ENCODE measurements at places on chromosomes 4 and X. TPM values are rescaled to one million over a fixed set of nuclear protein-coding genes. Genes with fewer than 3 reads are reported as not detected.
A peak's percentile ranks its signal among the peaks of the same experiment; 100 is the strongest.

DNA sequence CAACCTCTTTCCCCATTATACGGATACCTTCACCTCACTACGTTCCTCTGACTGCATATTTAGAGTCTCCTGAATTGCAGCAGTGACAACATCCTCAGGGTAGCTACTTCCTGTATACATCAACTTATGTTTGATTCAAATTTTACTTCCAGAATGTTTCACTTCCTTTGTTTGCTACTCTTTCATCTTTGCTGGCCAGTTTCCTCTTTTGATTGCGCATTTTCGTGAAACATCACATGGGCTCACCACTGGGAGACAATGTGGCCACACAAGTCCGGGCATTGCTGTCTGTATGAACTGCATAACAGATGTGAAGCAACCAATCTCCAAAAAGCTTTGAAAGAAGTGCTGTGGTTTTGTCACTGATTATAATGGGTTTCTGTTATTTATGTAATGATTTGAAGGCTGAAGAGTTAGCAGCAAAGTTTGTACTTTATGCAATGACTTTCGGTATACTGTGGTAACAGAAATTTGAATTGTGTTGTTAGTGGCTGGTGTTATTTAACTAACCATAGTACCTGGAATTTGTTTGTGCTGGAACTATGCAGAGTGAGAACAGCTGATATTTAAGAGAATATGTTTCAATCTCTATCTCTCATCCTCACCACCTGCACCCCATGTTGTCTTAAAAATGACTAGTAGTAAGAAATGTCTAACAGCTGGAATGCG, 7.4 kb downstream of the SNCA start:
- H3K4me1 ChIP-seq: no peaks in the 10 kb centered on the region
- H3K27ac ChIP-seq: no peak overlapping the region
- no peak for DNase-seq
- H3K4me3 ChIP-seq: no peak overlapping the region
- no peaks in the 10 kb centered on the region for H3K36me3 ChIP-seq
- H3K27me3 ChIP-seq: no peaks in the 10 kb centered on the region

ETDB gene
- not detected for total RNA-seq

GAR1 gene
- 8.5 TPM for total RNA-seq

GRCh38 chrX:1909419-1910206, 294.8 kb downstream of the ASMT start:
- H3K4me1 ChIP-seq: no peaks in the 10 kb centered on the region
- no peaks in the 10 kb centered on the region for H3K27me3 ChIP-seq
- H3K27ac ChIP-seq: no peak overlapping the region
- H3K36me3 ChIP-seq: no peaks in the 10 kb centered on the region

- no peaks in the 10 kb centered on the region for H3K4me1 ChIP-seq
- H3K27ac ChIP-seq: no peak overlapping the region
- H3K27me3 ChIP-seq: no peaks in the 10 kb centered on the region
- H3K4me3 ChIP-seq: no peak overlapping the region
Measured at GRCh38 chrX:142671036-142671435, 354.7 kb upstream of the SPANXN4 start.

GAGE12H gene
- total RNA-seq: not detected

DNA sequence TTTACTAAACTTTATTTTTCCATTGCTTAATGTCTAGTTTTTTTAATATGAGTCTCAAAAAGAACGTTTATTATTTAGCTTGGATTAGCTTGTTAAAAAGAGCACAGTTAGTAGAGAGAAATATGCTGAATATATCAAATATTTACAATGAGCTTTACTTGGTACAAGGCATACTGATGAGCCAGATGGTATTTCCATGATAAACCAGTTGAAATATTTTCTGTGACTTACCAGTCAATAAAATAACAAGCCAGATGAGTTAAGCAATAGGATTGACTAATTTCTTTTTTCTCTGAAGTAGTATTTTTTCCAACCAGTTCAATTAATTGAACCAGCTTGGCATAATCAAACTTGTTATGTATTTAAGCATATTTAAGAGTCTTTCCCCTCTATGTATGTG, 134.1 kb downstream of the KLHL34 start:
- no peak for DNase-seq
- H3K4me1 ChIP-seq: no peaks in the 10 kb centered on the region
- no peaks in the 10 kb centered on the region for H3K36me3 ChIP-seq
- H3K4me3 ChIP-seq: no peak overlapping the region

ARMCX2 gene
- total RNA-seq: 45.4 TPM

DNA sequence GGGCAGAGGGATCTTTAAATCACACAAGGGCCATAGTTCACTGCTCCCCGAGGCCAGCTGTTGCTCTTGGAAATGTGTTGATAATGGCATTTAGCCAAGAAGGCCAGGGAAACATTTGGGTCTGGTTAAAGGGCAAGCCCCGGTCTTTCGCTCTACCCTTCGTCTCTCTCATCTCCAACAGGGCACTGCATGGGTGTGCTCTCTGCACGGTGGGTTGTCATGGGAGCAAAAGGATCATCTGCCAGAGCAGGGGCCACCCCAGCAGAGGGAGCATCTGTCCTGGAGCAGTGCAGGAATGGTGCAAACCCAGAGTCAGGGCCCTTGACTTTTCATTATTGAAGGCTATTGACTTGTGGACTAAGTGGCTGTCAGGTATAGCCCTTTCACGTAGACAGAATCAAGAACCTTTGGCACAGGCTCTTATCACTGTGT, 22.7 kb upstream of the PGRMC2 start:
- H3K27me3 ChIP-seq: no peaks in the 10 kb centered on the region
- H3K27ac ChIP-seq: no peak overlapping the region
- H3K4me3 ChIP-seq: no peak overlapping the region
- peaks cover 11% of the 10 kb centered on the region for H3K4me1 ChIP-seq
- no peaks in the 10 kb centered on the region for H3K36me3 ChIP-seq

- H3K36me3 ChIP-seq: no peaks in the 10 kb centered on the region
- H3K27ac ChIP-seq: no peak within 1 kb of the TSS
- H3K4me3 ChIP-seq: peak within 1 kb of the TSS; percentile 15
- H3K4me1 ChIP-seq: no peaks in the 10 kb centered on the region
- no peaks in the 10 kb centered on the region for H3K27me3 ChIP-seq
- DNase-seq: peak; percentile 37
Measured at GRCh38 chr4:103719830-103720207, at the start of gene TACR3. Gene TACR3, minus strand, starts transcription at chr4:103719985. Its CDS starts 310 bp downstream, at chr4:103719675.

ADH1A gene
- not detected for total RNA-seq

AFP gene
- not detected for total RNA-seq

DNA sequence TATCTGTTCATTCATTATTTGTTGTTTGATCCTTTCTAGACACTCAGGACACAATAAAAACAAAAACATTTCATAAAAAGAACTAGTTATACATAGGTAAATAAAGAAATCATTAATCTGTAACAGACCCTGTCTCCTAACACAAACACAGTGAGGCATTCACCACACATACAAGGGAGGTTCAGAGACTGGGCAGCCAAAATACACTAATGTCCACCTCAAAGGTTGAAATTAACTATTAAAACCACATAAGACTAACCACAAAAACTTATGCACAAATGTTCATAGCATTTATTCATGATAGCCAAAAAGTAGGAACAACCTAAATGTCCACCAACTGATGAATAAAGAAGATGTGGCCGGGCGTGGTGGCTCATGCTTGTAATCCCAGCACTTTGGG, 7.8 kb downstream of the PAPSS1 start:
- no peak overlapping the region for H3K27ac ChIP-seq
- no peaks in the 10 kb centered on the region for H3K27me3 ChIP-seq
- no peak for DNase-seq

DNA sequence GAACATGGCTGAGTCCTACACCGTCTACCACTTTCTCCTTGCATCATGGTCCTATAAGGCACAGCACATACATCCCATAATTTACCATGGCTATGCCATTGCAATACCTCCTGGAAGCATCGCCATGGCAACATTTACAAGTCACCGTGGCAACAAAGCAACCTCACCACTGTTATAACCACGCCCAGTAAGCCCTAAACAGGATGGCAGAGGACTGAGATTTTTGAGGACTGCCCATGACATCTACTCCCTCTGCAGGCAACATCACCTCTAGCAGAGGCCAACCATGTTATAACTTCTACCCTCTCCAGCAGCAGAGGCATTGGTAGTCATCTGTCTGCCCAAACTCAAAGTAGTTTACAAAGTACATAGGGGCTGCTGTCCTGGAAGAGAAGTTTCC, 29.7 kb downstream of the BCOR start:
- no peak overlapping the region for H3K4me3 ChIP-seq
- H3K27me3 ChIP-seq: peaks cover 5% of the 10 kb centered on the region
- no peak overlapping the region for H3K27ac ChIP-seq

IL13RA2 gene
- total RNA-seq: not detected

CXCL9 gene
- not detected for total RNA-seq

RASGEF1B gene
- total RNA-seq: 2.6 TPM

DNA sequence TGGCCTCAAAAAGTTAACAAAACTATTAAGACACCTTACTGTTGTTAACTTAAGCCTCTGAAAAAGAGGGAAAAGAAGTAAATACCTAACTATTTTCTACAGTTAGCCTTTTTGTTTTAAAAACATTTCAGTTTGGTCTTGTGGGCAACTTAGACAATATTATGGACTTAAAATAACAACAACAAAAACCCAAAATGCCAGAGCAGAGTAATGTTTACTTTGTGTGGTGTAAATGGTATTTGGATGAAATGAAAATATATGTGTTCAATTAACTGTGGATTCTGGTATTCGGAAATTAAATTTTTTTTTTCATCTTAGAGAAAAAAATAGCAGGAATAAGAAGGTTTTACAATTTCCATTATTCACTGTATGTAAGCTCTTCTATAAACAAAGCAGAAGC, 79.6 kb upstream of the NPNT start:
- no peaks in the 10 kb centered on the region for H3K4me1 ChIP-seq
- no peak for DNase-seq
- H3K4me3 ChIP-seq: no peak overlapping the region
- H3K27ac ChIP-seq: no peak overlapping the region
- no peaks in the 10 kb centered on the region for H3K27me3 ChIP-seq
- no peaks in the 10 kb centered on the region for H3K36me3 ChIP-seq

NOX1 gene
- not detected for total RNA-seq

DNA sequence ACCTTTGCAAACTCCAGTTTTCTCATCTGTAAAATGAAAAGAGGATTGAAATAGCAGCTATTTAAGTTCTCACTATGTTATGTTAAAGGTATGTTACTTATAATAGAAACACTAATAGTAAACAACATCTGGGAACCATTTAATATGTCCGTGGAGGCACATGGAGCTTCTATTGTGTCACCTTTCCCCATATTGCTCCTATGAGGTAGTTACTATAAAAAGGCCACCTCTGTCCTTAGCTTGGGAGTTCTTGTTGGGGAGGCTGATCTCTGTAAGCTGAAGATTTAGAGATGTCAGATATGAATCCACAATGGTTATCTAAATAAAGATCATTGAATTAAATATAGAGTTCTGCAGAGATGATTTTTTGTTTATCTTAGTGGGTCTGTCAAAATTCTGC, 125.2 kb downstream of the FHIP1A start:
- no peaks in the 10 kb centered on the region for H3K36me3 ChIP-seq
- no peak for DNase-seq
- no peak overlapping the region for H3K27ac ChIP-seq
- H3K4me3 ChIP-seq: no peak overlapping the region

RAB41 gene
- total RNA-seq: not detected

DNA sequence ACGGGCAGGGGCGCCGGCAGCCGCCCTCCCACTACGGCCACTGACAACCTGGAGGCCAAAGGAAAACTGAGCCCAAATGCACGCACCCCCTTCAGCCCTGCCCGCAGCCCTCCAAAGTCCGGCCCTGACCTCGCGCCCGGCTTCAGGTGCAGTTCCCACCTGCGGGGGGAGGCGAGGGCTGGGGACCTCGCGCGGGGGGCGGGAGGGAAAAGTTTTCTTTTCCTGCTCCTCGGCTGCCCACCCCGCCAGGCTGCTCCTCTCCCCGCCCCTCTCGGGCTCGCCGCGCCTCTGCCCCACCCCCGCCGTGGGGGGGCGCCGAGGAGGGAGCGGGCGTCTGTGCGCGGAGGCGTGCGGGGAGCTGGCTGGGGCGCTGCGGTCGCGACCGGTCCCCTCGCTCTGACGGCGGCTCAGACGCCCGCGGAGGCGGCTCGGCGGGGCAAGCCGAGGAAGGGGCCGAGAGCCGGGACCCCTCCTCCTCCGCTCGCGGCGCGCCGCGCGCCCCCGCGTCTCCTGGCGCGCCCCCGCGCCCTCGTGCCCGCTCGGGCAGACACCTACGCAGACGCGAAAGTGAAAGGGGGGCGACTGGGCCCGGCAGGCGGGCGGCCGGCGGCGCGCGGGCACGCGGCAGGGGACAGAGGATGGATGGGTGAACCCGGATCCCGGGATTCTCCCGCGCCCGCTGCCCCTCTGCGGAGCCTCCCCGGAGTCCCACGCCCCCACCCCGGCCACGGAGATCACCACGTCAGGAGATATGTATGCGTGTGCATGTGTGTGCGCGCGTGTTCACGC, 3.1 kb upstream of the NR3C2 start:
- peak; percentile 73 for DNase-seq
- H3K27ac ChIP-seq: peak overlapping the region; percentile 76
- H3K4me3 ChIP-seq: peak overlapping the region; percentile 93
- H3K27me3 ChIP-seq: no peaks in the 10 kb centered on the region
- H3K4me1 ChIP-seq: peaks cover 42% of the 10 kb centered on the region
- no peaks in the 10 kb centered on the region for H3K36me3 ChIP-seq

DNA sequence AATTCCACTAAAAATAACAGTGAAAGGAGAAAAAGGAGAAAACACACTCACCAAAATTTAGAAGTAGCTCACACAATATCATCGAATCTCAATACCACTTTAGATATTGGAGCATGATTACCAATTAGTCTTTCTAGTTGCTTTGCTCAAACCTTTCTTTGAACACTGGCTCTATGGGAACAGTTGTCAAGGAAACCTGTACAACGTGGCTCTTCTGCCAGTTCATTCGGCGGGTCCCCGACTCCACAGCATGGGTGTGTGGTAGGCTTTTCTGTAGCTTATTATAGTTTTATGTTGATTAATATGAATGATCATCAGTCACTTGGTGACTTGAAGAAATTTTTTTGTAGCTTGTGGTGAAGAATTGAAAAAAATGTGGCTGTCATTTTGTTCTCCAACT, 50.2 kb upstream of the TMEM150C start:
- no peaks in the 10 kb centered on the region for H3K4me1 ChIP-seq
- no peak overlapping the region for H3K27ac ChIP-seq
- no peak for DNase-seq
- H3K27me3 ChIP-seq: no peaks in the 10 kb centered on the region

DOK7 gene
- total RNA-seq: 32.3 TPM

FGF16 gene
- total RNA-seq: not detected

- no peaks in the 10 kb centered on the region for H3K36me3 ChIP-seq
- no peak overlapping the region for H3K4me3 ChIP-seq
- H3K27ac ChIP-seq: no peak overlapping the region
- DNase-seq: no peak
- peaks cover 9% of the 10 kb centered on the region for H3K27me3 ChIP-seq
Measured at GRCh38 chr4:54661686-54662085, 3.9 kb downstream of the KIT start.

SLC9A6 gene
- total RNA-seq: 15.0 TPM

DNA sequence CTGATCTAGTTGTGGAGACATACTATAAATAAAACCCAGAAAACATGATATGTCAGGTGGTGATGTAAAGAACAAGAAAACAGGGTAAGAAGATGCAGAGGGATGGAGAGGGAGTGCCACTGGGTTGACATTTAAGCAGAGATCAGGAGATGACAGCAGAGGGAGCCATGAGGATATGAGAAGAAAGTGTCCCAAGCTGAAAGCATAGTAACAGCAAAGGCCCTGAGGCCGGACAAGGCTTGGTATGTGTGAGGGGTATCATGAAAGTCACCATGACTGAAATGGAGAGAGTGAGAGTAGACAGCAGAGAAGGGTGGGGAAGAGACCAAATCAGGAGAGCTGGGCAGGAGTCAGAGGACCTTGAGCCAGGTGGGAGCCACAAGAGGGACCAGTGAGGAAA, 3.4 kb downstream of the GPKOW start:
- no peaks in the 10 kb centered on the region for H3K27me3 ChIP-seq
- no peak overlapping the region for H3K4me3 ChIP-seq
- no peaks in the 10 kb centered on the region for H3K36me3 ChIP-seq
- no peaks in the 10 kb centered on the region for H3K4me1 ChIP-seq
- H3K27ac ChIP-seq: no peak overlapping the region
- no peak for DNase-seq
